ENCODE measurements at places on chromosomes 12 and 14. TPM values are rescaled to one million over a fixed set of nuclear protein-coding genes. Genes with fewer than 3 reads are reported as not detected.

- peak; percentile 61 for DNase-seq
Measured at GRCh38 chr12:32533971-32534590, 134.7 kb downstream of the FGD4 start.

- no peak for DNase-seq
Measured at GRCh38 chr14:52146504-52146903, 77.6 kb upstream of the NID2 start.

Gene NANOG
- polyA plus RNA-seq, result not detected

GRCh38 chr12:123938679-123939480, 33.8 kb downstream of the CCDC92 start:
- peak; percentile 17 for DNase-seq

Gene ANO2
- polyA plus RNA-seq, result not detected

Gene KLRC1
- polyA plus RNA-seq, result not detected
